Stimulated activated CD8-positive, alpha-beta memory T cell treated with anti-CD3 and anti-CD28 coated beads, Interleukin-4, amount 100 ng/mL, for 4 hours (primary cell): ENCODE measurements at places on chromosomes 3 and 15.

DNA sequence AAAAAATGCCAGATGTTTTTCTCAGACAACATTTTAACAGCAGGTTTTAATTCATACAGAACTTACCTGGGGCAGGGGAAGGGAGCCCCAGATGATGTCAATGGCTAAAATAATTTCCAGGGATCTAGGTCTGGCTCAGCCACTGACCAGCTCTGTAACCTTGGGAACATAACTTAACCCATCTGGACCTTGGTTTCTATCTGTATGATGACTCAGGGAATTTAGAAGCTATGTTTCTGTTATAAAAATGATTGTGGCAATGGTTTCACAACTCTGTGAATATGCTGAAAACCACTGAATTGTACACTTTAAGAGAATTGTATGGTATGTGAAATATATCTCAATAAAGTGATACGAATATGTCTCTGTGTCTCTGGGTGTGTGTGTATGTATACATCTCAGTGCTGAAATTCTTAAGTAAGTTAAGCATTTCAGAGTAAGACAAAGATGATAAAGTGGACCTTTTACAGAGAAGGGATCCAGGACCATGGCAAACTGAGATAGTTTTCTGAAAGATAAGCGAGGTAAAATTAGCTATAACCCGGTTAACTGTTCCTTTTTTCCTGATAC lies 2.9 kb downstream of the SH3GL3 start:
- DNase-seq: no peak

- no peak for DNase-seq
Observed at GRCh38 chr3:89957451-89957850, 850.0 kb downstream of the EPHA3 start.

- no peak for DNase-seq
Observed at GRCh38 chr15:93709708-93710107, 521.7 kb upstream of the MCTP2 start.

DNA sequence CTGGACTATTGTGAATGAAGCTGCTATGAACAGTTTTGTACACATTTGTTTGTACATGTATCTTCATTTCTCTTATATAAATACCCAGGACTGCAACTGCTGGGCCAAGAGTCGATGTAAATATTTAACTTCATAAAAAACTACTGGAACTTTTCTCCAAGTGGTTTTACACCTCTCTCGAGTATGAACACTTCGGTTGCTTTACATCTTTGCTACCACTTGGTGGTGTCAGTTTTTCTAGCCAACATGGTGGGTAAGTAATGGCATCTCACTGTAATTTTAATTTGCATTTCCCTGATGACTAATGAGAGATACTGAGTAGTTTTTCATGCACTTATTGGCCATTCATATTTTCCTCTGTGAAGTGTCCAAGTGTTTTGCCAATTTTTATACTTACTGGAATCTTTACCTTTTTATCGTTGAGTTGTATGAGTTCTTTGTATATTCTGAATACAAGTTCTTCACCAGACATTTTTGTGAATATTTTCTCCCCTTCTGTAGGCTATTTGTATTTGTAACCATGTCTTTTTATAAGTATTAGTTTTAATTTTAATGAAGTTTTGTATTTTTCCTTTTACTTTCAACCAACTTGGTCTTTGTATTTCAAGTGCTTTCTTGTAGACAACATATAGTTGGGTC lies 44.4 kb downstream of the PCOLCE2 start:
- DNase-seq: no peak

GRCh38 chr3:10193692-10194327 lies 29.1 kb downstream of the IRAK2 start:
- no peak for DNase-seq

DNA sequence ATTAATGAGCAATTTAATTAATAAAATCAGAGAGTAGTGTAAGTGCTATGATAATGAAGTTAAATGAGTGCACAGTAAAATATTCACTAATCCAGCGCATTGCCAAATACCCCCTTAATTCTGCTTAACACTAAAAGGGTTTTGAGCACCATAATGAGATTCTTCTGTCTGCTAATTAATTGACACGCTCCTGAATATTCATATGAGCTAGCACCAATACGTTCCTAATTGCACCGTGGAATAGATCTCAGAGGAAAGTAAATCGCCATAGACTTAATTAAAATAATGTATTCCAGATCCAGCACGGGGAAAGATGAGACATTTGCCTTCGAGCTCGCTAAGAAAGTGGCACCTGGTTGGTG lies 9.6 kb upstream of the FOXB1 start:
- no peak for DNase-seq

DNA sequence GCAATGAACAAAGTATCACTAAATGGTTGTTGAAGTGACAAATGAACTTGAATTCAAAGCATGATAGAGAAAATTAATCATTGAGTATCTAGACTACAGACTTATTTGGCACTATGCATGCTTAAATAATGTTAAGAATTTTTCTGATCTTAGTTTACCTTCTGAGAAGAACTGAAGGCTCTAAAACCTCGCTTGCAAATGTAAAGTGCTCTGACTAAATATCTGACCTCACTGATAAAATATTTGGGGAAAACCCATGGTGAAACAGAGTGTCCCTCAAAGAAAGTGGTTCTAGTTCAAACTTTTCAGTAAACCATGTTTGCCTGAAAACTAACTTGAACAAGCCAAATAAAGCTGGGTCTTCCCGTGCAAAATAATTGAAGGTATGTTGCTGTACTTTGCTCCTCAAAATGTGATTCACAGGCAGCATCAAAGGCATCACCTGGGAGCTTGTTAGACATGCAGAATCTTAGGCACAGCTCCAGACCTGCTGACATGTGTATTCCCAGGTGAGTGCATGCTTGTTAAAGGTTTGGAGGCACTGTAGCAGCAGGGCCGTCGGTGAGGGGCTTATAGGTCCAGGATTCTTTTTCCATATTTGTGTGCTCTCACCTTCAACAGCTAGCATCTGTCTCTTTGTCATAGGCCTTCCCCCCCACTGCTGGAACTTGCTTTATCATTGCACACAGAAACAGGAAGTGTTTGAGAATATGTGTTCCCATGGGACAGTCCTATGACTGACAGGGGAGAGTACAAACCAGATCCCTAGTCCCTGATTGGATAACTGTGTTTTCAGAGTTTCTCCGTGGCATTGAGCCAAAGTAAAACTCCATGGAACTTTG lies 524.2 kb upstream of the LMCD1 start:
- DNase-seq: no peak

DNA sequence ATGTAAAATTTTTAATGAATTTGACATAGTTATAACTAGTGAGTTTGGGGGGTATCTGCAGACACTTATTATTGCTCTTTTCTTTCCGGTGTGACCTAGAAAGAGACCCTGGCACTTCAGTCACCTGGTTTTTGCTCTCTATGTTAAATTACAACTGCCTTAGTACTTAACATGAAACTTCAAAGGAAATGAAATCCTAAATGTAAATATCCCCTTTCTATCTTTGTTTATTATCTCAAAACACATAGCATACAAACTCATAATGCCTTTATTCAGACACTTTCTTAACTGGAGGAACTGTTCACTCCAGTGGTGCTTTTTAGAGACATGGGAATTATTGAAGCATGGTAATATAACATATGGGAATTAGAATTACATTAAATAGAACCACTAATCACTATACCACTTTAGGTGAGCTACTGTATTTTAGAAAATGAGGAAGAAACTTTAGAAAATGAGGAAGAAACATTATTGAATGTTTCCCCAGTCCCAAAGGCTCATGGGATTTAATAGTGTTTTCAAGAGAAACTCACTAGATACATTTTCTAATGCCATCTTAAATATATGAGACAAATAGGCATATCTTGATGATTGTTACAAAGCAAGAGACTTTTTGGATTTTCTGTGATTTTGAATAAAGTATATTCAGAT lies 119.5 kb upstream of the MLF1 start:
- no peak for DNase-seq

GRCh38 chr3:36877930-36878685 lies 66.7 kb downstream of the TRANK1 start:
- DNase-seq: no peak

- DNase-seq: no peak
Observed at GRCh38 chr15:37758412-37758811, 176.0 kb upstream of the TMCO5A start.

DNA sequence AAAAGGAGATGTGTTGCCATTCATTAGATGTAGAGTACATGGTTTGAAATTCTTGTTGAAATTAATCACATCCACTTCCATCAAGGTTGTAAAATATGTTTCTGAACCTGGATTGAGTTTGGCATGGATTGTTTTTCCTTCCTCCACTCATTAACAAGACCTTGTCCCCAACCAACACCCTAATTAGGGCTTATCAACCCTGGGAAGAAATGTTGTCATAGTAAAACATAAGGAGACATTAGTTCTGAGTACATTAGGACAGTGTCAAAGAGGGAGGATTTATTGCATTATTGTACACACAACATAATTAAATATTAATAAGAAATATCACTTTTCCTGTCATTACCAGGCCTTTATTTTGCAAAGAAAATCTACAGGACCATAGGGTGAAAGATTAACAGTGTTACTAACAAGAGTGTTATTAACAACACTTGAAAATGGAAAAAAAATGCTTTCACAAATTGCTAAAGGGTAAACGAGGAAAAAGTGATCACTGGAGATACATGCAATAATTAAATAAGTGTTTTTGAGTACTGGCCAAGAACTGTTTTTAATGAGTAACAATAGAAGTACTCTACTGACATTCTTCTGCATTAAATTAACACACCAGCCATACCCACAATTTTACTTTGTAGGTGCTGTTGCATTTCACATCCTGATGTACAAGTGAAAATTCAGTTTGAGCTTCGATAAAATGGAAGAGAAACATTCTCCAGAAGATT lies 30.4 kb upstream of the WDR72 start:
- DNase-seq: no peak

DNA sequence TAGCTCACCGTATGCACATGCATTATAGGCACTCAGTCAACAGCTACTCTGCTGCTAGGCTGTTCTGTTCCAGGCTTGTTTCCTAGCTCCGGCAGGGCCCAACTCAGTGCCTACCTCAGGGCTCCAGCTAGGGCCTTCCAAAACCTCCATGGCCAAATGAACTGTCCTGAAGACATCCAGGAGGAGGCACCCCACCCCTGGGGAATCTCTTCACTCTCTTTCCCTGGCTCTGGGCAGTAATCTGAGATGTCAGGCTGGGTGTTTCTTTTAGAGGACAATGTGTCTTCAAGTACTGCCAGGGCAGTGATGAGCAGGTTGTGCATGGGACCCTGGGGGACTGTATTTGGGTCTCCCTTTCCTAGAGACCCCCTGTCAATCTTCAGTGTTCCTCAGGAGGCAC lies 38.3 kb upstream of the TPM1 start:
- DNase-seq: no peak

DNA sequence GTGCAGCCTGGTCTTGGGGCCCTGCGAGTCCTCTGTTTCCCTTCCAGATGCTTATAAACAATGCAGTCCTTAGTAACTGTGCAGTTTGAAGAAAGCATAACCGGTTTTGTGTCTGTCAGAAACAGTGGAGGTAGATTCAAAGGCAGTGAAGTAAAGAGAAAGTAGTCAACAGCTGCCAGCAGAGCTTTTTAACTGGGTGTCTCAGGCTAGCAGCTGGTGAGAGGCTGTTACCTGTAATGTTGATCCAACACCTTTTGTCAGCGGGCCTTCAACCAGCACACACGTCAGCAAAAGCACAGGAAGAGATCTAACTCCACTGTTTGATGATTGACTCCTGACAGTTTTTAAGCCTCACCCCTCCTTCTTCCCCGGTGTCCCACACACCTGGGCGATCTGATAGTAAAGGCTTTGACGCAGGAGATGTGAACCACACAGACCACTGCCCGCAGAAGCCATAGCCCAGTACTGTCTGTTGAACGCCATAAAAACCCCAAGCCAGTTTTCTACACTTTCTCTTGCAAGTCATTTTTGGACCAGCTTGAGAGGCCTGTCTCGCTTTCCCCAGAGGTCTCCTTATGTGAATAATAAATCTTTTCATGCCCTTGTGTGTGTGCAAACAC lies 178.0 kb downstream of the FMN1 start:
- DNase-seq: no peak

GRCh38 chr3:157263027-157263426 lies 103.1 kb upstream of the CCNL1 start:
- DNase-seq: no peak

- DNase-seq: no peak
Observed at GRCh38 chr3:120416868-120417267, 33.9 kb downstream of the FSTL1 start.

DNA sequence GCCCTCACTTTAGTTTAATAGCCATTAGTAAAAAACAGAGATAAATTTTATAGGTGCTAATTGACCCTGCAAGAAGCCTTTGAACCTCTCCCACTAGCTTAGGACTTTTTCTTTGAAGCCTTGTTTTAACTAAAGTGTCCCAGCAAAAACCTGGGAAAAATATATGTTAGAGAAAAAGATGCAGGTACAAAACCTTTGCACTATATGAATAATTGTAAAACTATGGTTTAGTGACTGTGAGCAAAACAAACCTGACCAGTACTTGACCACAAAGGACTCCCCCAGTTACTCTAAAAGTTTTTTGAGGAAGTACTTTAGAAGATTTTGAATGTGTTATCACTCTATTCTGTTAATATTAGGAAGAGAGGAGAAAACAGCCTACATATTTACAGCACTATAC lies 123.3 kb upstream of the TP63 start:
- DNase-seq: no peak

DNA sequence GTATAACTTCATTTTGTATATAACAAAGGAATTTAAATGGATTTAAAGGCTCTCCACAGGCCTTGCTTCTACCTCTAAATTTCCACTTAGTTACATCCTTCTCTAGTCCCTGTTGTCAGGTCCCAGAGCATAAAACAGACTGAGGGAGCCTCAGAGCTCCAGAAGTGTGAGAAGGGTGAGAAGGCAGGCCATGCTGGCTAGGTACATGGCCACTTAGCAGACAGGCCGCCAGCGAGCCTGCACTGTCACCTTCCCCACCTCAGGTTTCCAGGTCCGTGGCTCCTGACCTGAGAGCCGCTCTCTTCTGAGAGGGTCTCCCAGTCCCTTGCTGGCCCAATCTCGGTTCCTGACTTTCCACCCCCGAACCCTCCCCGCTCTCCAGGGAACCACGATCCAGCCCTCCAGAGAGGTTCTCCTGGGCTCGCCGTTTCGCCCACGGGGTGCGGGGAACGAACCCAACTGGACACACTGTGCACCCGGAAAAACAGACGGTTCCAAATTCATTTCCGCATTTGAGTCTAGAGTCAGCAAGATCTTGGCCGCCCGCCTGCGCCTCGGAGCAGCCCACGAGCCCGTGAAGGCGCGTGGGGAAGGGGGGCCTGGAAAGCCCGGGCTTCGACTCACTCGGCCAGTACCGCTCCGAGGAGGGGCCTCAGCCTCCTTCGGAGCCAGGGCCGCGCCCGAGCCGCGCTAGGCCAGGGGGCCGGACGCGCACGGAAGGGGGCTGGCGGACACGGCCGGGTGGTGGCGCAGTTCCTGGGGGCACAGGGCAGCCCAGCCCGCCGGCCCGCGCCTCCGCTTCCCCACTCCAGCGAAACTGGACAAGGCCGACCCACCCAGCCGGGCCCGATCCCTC lies 16.7 kb upstream of the SOX2 start:
- no peak for DNase-seq

DNA sequence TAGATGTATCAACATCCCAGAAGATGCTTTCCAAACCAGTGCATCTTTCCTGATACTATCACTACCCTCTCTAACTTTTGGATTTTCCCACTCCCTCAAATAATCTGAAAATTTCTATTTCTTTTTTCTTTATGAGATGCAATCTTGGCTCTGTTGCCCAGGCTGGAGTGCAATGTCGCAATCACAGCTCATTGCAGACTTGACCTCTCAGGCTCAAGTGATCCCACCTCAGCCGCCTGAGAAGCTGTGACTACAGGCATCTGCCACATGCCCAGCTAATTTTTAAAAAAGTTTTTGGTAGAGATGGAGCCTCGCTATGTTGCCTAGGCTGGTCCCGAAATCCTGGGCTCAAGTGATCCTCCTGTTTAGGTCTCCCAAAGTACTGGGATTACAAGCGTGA lies 239.7 kb downstream of the SUCLG2 start:
- DNase-seq: no peak

- DNase-seq: no peak
Observed at GRCh38 chr15:43932907-43933306, 106.1 kb downstream of the WDR76 start.
